ENCODE measurements at places on chromosomes 6 and 20. TPM values are rescaled to one million over a fixed set of nuclear protein-coding genes. Genes with fewer than 3 reads are reported as not detected.

CCR6 gene
- total RNA-seq = not detected

PLN gene
- not detected for total RNA-seq

RTF2 gene
- total RNA-seq = 89.2 TPM

RIPPLY2 gene
- 6.5 TPM for total RNA-seq

C6orf89 gene
- total RNA-seq = 59.2 TPM

RNF144B gene
- 5.6 TPM for total RNA-seq

CLPSL2 gene
- 0.57 TPM for total RNA-seq

SLC22A3 gene
- total RNA-seq = not detected

RAB32 gene
- total RNA-seq = 61.5 TPM

AVP gene
- total RNA-seq = not detected

HSPA12B gene
- 0.21 TPM for total RNA-seq

SLC44A4 gene
- 2.7 TPM for total RNA-seq

OTOR gene
- total RNA-seq = not detected

CLDN20 gene
- not detected for total RNA-seq

DOK5 gene
- 0.18 TPM for total RNA-seq

SMIM8 gene
- 6.7 TPM for total RNA-seq

ADRM1 gene
- total RNA-seq = 194 TPM

DDO gene
- total RNA-seq = 0.39 TPM

TNNC2 gene
- 0.26 TPM for total RNA-seq

NKAIN4 gene
- 5.5 TPM for total RNA-seq
